ENCODE measurements at places on chromosomes 3 and 15. TPM values are rescaled to one million over a fixed set of nuclear protein-coding genes. Genes with fewer than 3 reads are reported as not detected.

DNA sequence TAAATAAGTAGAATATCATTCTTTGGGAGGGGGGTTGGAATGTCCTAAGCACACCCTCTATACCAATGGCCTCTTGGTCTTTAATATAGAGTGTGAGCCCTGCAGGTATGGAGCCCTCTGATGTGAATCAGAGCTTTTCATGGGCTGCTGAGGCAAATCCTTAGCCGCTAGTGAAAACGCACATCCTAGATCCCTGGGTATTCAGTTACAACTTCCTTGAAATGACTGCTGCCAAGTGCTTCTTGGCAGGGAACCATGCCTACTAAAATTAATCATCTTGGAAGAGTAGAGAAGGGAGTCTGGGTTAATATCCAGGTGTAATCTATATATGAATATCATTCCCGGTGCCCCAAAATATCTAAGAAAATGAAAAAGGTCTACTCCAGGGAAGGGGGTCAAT lies 109.1 kb downstream of the POLQ start:
- DNase-seq: no peak

DNA sequence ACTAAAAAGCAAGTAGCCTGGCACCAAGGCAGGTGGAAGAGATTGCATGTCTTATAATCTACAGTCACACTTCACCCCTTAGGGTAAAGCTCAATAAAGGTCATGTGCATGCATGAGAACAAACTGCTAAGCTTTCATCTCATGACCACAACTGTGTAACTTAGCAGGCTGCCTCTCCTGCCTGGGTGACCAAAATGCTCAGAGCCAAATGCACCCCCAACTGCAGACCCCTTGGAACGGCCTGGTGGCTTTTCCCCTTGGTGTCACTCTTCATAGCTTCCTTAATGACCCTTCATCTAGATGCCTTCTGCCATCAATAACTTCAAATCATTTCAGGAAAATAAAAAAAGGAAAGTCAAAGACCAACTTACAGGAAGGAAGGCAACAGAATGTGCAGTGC lies 88.1 kb downstream of the ADAMTS17 start:
- no peak for DNase-seq

The CYP19A1 gene
- 1.0 TPM for total RNA-seq

GRCh38 chr3:32886296-32886695 lies 65.1 kb upstream of the CCR4 start:
- no peak for DNase-seq

DNA sequence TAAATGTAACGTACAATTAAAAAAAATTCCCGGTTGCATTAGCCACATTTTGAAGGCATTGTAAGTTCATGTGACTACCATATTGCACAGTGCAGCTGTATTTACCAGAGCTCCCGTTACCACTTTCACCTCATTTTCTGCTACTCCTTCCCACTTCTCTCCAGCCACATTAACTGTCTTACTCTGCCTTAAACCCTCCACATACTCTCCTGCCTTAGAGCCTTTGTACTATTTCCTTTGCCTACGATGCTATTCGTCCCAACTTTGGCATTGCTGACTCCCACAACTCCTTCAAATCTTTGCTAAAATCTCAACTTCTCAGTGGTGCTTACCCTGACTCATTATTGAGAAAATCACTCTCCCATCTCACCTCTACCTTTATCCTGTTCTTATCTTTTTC lies 115.2 kb downstream of the CADM2 start:
- DNase-seq: no peak

GRCh38 chr15:89577776-89578115 lies 2.5 kb downstream of the TICRR start:
- DNase-seq: no peak

DNA sequence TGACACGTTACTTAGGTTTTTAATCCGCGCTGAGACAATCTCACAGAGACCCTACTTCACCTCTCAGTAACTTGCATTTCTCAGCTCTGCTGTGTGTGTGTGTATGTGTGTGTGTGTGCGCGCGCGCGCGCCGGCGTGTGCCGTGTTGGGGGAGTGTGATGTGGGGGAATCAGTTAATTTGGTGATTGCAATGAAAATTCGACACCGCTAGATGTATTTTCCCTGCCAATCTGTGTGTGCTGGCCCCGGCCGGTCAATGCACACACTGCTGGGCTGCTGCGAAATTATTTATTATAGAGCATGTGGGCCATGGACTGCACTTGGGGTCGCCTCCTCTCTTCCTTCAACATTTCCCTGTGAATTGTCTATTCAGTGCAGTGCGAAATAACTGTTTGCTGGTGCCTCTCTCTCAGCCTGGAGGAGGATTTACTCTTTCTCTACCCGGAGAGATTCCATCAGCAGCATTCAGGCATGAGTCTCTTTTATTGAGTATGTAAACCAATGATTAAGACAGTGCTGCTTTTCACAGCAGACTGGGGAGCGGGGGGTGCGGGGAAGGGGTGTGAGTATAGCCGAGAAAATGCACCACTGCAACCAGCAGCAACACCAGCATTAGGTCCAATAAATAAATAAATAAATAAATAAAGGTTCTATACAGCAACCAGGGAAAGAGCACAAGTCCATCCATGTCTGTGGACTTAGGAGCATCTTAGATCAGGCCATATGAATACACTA lies 2.9 kb downstream of the CADM2 start:
- no peak for DNase-seq
